Stimulated activated CD8-positive, alpha-beta memory T cell treated with anti-CD3 and anti-CD28 coated beads, Interleukin-12 subunit alpha, Interleukin-12 subunit beta, amount 100 ng/mL, for 1 hour (primary cell): ENCODE measurements at places on chromosomes 16 and 17.

DNA sequence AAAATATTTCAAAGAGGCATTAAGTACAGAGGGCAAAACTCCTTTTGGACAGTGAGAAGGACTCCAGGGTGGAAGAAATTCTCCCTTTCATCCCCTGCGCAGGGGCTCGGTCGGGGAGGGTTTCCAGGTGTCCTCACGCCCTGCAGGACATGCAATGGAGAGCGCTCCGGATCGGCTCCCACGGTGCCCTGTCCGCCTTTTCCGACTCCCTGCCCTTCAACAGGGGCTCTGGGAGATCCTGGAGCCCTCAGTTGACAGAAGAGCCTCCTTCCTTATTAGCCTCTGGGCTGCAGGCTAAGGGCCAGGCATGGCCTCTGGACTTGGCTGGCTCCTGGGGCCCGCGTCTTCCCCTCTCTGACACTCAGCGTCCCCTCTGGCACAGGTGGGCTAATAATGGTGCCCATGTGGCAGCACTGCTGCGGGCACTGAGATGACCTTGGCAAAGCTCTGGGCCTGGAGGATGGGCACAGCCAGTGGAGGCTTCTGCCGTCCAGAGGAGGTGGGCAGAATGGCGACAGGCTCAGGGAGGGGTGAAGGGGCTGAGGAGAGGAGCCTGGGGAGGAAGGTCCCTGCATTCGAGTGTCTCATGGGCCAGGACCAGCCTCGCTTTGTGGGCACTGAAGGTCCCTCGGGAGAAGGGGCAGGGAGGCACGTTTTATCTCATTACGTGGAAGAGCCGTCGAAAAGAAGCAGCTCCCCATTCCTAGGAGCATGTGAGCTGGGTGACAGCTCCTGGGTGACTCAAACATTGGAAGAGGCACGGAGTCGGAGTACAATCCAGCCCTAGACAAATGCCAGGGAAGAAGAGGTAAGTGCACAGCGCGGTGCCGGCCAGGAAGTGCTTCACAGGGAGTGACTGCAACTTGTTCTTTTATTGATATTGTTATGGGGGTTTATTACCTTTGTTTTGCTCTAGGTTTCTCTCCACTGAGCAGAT lies 161.7 kb downstream of the IRF8 start:
- no peak for DNase-seq

- DNase-seq, result no peak
Observed at GRCh38 chr17:46158323-46159296, 34.6 kb downstream of the KANSL1 start.

- DNase-seq, result peak; percentile 15
Observed at GRCh38 chr17:51461578-51462004, 201.2 kb downstream of the UTP18 start.

DNA sequence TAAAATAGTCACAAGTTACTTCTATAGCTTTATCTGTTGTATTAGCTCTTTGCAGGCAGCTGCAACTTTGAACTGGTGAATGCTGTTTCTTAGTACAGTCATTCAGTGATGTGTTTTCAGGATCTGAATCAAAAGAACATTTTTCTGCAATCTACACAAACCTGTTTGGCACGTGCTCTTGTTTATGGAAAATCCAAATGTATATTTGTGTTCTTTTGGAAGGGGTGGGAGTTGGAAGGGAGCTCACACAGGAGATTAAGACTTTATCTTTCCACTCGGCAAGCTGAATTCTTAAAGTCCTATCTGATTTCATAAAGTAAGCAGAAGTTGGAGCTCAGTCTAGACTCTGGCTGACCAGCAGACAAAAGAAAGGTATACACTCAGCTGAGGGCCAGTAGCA lies 300.2 kb downstream of the MAP2K6 start:
- DNase-seq, result no peak

- DNase-seq, result no peak
Observed at GRCh38 chr16:78509965-78510364, 410.5 kb downstream of the WWOX start.

DNA sequence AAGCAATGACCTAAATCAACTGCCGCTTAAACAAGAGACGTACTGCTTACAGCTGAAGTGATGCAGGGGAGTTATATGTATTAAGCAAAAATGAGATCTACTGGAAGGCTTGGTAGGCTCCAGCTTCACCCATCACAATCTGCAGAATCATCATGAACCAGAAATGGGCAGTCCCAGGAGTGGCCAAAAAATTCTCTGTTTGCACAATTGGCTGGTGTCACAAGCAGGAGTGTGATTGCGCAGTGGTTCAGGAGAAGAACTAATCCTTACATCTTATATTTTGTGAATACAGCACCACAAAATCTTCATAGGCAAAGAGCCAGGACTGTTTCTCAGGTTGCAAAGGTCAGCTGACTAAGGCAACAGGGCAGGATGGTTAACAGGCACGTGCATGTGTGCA lies 75.9 kb downstream of the CES1 start:
- no peak for DNase-seq

DNA sequence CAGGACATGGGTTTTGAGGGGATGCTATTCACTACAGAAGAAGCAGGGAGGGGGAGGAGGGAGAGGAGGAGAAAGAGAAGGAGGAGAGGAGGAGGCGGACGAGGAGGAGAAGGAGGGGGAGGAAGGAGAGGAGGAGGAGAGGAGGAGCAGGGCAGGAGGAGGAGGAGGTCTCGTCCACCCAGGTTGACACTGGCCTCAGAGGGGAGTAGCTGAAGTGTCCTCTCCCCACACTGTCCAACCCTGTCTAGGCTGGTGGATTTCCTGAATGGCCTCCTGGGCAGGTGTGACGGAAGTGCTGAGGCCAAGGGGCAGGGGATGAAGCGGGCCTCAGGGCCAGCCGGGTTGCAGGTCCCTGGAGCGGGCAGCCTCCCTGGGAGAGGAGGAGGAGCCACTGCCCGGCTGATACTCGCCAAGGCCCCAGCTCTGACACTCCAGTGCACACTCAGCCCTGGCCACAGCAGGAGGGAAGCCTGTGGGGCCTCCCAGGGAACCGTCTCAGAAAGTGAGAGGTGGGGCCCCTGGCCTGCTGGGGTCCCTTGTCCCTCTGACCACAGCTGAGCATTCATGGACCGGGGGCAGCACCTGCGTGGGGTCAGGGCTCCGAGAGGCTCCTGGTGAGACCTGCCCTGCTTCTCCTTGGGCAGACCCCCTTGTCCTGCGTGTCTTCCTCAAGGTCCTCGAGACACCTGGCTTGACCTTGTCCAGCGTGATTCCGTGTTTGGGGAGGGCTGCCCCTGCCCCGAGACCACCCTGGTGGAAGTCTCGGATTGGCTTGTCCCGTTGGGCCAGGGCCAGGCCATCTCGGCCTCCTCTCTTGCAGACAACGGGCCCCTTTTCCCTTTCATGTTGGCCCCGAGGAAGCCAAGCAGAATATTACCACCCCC lies 200.6 kb upstream of the CIBAR2 start:
- no peak for DNase-seq

DNA sequence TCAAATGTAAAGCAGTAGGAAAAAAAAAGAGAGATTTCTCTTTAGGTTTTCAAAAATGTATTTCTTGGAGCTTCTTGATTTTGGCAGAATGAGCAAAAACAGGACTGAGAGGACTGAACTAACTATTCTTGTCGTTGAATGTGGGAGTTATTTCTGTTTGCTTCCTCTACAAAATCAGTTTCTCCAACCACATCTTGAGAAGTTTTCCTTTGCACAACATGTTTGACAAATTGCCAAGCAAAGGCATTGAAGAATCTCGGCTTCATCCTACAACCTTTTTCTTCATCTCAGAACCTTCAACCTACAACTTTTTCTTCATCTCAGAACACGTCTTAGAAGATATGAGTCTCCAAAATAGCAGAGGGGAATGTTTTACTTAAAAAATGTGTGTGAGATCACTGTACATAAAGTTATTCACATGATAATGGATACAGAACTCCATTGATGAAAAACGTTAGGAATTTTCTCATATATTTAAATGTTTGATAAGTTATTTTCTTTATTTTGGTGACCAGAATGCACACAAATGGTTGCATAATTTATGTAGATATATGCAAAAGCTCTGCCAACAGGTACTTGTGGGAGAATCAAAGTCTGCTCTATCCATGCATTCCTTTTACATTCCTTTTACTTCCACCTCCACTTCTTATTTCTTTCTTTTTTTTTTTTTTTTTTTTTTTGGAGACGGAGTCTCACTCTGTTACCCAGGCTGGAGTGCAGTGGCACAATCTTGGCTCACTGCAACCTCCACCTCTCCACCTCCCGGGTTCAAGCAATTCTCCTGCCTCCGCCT lies 370.0 kb downstream of the KCNJ2 start:
- no peak for DNase-seq

DNA sequence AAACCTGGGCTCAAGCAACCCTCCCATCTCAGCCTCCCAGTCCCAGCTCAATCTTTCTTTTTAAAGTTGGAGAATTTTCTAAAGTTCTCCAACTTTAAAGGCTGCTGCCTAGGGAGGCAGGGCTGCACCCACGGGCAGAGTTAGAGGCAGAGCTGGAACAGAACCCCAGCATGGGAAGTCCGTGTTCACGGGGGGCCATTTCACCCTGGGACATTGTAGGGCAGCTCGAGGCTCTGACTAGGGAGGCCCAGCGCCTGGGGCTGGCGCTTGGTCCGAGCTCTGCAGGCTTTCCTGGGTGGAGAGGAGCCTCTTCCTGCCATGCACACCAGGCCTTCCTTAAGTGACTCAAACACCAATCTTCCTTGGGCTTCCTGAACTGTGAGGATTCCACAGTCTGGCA lies 70.2 kb downstream of the CYLD start:
- DNase-seq, result no peak

- DNase-seq, result no peak
Observed at GRCh38 chr17:4365628-4366326, 698 bp downstream of the UBE2G1 start.

GRCh38 chr17:80389011-80389995 lies 25.7 kb upstream of the ENDOV start:
- DNase-seq, result no peak

DNA sequence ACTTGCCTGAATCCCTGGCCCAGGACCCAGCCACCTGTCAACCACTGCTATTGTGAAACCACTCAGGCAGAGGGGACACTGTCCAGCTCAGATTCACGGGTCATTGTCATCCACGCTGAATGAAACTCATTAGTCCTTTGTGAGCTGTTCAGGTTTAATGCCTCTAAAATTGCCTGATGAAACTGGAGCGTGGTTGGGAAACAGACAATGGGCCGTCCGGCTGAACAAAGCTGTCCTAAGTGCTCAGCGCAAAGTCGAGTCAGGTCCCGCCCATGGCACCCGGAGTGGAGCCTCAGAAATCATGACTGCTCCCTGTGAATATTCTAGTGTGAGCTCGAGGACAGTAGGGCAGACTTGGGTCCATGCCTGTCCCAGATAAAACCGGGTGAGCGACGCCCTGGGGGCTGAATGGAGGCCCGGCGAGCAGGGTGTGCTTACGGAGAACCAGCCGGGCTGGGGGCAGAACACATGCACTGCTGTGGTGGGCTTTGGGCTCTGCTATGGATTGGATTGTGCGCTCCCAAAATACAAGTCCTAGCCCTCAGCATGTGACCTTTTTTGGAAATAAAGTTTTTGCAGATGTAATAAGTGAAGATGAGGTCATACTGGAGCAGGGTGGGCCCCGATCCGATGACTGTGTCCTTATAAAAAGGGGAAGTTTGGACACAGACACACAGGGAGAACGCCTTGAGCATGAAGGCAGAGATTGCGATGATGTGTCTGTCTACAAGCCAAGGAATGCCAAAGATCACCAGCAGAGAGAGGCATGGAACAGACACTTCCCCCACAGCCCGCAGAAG lies 12.9 kb upstream of the CMIP start:
- no peak for DNase-seq

DNA sequence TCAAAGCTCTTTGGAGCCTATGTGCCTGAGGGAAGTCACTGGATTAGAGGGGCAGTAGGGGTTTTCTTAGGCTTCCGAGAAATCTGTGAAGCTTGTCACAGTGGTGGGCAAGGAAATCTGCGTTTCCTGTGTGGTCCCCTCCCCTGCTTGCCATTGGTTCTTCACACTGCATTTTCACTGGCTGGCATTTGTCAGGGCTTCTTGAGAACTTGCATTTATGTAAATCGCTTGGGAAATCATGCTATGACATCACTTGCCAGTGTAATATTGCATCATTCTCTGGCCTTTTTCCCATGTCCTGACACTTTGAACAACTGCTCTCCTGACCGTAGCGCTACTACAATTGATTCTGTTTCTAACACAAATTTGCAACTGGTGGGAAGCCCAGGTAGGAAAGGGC lies 1.8 kb downstream of the CACNG3 start:
- no peak for DNase-seq

DNA sequence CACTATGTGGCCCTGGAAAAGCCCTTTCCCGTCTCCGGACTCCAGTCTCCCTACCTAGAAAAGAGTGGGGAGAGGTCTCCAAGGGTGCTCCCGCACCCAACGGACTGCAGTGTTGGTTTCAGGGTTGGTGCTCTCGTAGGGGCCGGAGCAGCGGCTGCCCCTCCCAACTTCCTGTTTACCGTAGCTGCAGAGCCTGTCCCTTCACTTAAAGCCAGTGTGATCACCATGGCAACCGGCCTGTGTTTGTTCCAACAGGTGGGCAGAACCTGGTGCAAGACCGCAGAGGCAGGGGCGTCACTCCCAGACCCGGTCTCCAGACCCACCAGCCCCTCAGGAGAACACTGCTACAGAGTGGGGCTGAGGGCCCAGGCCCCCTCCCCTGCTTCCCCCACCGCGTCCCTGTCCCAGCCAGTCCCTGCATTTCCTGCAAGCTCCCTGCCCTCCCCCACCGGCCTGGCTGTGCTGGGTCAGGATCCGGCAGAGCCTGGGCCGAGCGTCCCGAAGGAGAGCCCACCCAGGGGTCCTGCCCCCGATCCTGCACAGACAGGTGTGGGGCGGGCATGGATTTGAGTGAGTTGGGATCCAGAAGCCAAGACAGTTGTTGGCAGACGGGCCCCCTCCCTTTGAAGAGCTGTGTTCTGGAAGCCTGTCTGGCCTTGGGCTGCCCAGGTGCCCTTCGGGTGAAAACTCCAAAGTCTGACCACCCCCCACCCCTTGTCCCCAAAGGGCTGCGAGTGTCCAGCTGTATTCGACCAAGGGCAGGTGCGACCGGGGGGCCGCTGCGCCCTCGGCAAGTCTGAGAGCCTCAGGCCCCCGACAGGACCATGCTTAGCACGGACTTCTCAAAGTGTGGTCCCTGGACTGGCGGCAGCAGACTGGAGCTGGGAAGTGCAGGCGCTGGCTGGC lies 1.5 kb upstream of the BAIAP3 start:
- peak; percentile 33 for DNase-seq

DNA sequence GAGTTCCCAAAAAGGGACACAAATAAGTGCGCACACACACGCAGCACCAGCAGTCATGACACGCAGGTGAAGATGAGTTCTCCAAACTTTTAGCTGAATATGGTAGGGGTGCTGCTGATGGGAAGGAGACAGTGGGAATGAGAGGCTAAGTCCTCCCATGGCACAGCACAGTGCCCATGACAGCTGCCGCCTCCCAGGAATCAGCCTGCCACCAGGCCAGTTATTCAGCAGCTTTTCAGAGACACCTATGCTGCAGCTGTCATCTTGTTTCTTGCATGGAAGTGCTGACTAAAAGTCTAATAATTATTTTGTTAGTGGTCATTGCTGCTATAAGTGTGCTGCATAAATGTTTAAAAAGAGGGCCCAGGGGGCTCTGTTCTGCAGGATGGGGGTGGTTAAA lies 12.2 kb downstream of the WFIKKN2 start:
- no peak for DNase-seq

DNA sequence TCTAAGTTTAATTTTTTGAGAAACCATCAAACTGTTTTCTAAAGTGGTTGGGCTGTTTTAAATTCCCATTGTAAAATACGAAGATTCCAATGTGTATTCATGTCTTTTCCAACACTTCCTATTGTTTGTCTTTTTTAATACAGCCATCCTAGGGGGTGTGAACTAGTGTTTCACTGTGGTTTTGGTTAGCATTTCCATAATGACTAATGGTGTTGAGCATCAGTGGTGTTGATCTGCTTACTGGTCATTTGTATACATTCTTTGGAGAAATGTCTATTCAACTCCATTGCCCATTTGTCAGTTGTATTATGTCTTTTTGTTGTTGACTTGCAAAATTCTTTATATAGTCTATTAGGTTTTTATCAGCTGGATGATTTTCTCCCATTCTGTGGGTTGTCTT lies 239.2 kb upstream of the AXIN2 start:
- DNase-seq, result no peak
